Pons (tissue), 1 donor: ENCODE measurements at places on chromosomes 3 and 15.
A peak's percentile ranks its signal among the peaks of the same experiment; 100 is the strongest.

DNA sequence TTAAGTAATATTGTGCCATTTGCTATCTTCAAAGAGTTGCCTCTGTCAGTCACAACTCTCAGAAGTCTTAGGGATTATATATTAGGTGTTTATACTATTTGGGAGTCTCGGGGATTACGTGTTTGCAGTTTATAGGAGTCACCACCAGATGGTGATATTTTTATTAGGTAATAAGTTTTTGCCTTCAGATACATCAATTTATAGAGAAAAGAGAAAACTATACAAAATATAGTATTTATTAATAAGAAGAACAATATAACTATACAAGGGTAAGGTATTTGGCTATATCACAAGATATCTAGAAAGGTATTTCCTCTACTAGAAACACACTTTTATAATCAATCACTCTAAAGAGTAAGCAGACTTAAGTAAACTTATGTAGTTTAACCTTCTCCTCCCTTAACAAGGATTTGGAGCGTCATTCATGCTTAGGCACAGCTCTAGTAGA lies 10.7 kb upstream of the DHX36 start:
- peak; percentile 35 for DNase-seq

DNA sequence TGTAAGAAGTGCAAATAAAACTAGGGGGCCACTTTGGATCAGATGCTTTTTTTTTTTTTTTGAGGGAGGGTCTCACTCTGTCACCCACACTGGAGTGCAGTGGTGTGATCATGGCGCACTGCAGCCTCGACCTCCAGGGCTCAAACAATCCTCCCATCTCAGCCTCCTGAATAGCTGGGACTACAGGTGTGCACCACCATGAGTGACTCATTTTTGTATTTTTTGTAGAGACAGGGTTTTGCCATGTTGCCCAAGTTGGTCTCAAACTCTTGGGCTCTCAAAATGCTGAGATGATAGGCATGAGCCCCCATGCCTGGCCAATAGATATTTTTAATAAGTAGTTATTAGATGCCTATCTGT lies 20.8 kb downstream of the CCR1 start:
- DNase-seq = no peak

GRCh38 chr3:195025884-195026200 lies 245.1 kb downstream of the XXYLT1 start:
- DNase-seq = no peak

- DNase-seq = no peak
Observed at GRCh38 chr15:90838544-90838943, 29.8 kb upstream of the FURIN start.

DNA sequence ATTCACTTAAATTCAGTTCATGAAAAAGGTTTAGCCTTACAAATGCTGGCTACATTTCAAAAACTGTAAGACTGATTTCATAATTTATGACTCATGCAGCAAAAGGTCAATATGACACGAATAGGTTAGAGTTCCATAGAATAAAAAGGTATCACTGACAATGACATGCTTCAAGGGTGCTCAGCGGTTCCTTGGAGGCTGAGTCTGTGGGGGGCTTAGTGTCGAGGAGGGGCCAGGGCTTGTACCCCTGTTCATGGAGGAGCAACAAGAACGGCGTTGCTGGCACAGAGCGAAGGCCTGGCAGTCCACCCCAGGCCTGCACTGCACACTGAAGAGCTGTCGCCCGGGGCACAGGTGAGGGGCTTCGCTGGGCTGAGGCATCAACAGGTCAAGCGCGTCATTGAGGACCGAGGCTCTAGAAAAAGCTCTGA lies 174.2 kb downstream of the NR1D2 start:
- no peak for DNase-seq

GRCh38 chr3:159669766-159670165 lies 318.9 kb upstream of the IL12A start:
- no peak for DNase-seq

- no peak for DNase-seq
Observed at GRCh38 chr15:37881237-37882013, 53.0 kb upstream of the TMCO5A start.
